A549 treated with DMSO at 1 μM for 4 hours (cell line): ENCODE measurements at places on chromosomes 5 and 9. TPM values are rescaled to one million over a fixed set of nuclear protein-coding genes. Genes with fewer than 3 reads are reported as not detected.

GALNT12 gene
- total RNA-seq: 3.3 to 5.5 TPM (median 4.4 TPM) in 5 replicates

EGFL7 gene
- 41.7 to 60.0 TPM (median 50.7 TPM) in 5 replicates for total RNA-seq

C9orf50 gene
- total RNA-seq: 0.08 TPM in 1 of 5 replicates, not detected in the others

HOMER1 gene
- 4.5 to 10.2 TPM (median 6.7 TPM) in 5 replicates for total RNA-seq

BTNL3 gene
- not detected in 5 replicates for total RNA-seq

SHISAL2B gene
- not detected in 5 replicates for total RNA-seq

TSLP gene
- total RNA-seq: not detected in 5 replicates

NMUR2 gene
- 0.05 to 0.10 TPM (median 0.06 TPM) in 5 replicates for total RNA-seq

CYLC2 gene
- not detected in 5 replicates for total RNA-seq

ZNF782 gene
- 1.1 to 2.6 TPM (median 1.7 TPM) in 5 replicates for total RNA-seq

OBP2B gene
- not detected in 5 replicates for total RNA-seq

FREM1 gene
- not detected in 5 replicates for total RNA-seq

PCDHA5 gene
- total RNA-seq: 0.56 to 0.86 TPM (median 0.77 TPM) in 5 replicates

HK3 gene
- total RNA-seq: not detected in 5 replicates

LTC4S gene
- 0.26 to 0.34 TPM in 2 of 5 replicates, not detected in the others for total RNA-seq

PCDHB2 gene
- 3.3 to 4.1 TPM (median 3.3 TPM) in 5 replicates for total RNA-seq

IL31RA gene
- total RNA-seq: 1.5 to 1.9 TPM (median 1.7 TPM) in 5 replicates

CNTNAP3B gene
- 14.0 to 19.7 TPM (median 17.4 TPM) in 5 replicates for total RNA-seq

DMRT3 gene
- total RNA-seq: 0.04 TPM in 1 of 5 replicates, not detected in the others
